ENCODE measurements at places on chromosomes 16 and 17. TPM values are rescaled to one million over a fixed set of nuclear protein-coding genes. Genes with fewer than 3 reads are reported as not detected.

The OTOA gene
- 0.05 TPM for total RNA-seq

- H3K27ac ChIP-seq, result no peak overlapping the region
- H3K27me3 ChIP-seq, result no peaks in the 10 kb centered on the region
- no peaks in the 10 kb centered on the region for H3K4me1 ChIP-seq
- DNase-seq, result no peak
- H3K4me3 ChIP-seq, result no peak overlapping the region
These were observed 11.0 kb upstream of the CAPNS2 start for GRCh38 chr16:55555436-55555835.

- peaks cover 8% of the 10 kb centered on the region for H3K4me1 ChIP-seq
These were observed 4.7 kb downstream of the KCTD5 start for GRCh38 chr16:2686912-2687507.

GRCh38 chr16:84631886-84632285, 14.0 kb upstream of the COTL1 start:
- H3K4me3 ChIP-seq, result no peak overlapping the region
- no peak for DNase-seq
- no peak overlapping the region for H3K27ac ChIP-seq
- H3K36me3 ChIP-seq, result no peaks in the 10 kb centered on the region
- H3K27me3 ChIP-seq, result no peaks in the 10 kb centered on the region

DNA sequence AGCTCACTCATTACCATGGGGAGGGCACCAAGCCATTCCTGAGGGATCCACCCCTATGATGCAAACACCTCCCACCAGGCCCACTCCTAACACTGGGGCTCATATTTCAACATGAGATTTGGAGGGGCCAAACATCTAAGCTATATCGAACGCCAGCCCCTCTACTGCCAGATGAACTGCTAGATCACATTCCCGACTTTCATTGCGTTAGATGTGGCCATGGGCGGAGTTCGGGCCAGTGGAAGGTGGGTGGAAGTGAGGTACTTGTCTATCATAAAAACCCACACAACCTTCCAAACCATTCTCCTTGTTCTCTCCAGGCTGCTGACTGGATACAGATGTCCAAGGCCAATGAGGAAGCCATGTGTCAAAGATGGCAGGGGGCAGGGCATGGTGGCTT, 27.0 kb upstream of the ANKRD40CL start:
- H3K36me3 ChIP-seq, result no peaks in the 10 kb centered on the region
- no peaks in the 10 kb centered on the region for H3K27me3 ChIP-seq
- no peak for DNase-seq
- no peak overlapping the region for H3K27ac ChIP-seq
- no peaks in the 10 kb centered on the region for H3K4me1 ChIP-seq

GRCh38 chr16:30553393-30553899, 4.7 kb downstream of the ZNF764 start:
- no peak overlapping the region for H3K27ac ChIP-seq
- H3K36me3 ChIP-seq, result peaks cover 10% of the 10 kb centered on the region
- peaks cover 10% of the 10 kb centered on the region for H3K4me1 ChIP-seq
- DNase-seq, result no peak

GRCh38 chr17:71600137-71600789, 520.6 kb upstream of the SOX9 start:
- H3K36me3 ChIP-seq, result no peaks in the 10 kb centered on the region
- H3K4me1 ChIP-seq, result no peaks in the 10 kb centered on the region
- H3K4me3 ChIP-seq, result no peak overlapping the region
- no peaks in the 10 kb centered on the region for H3K27me3 ChIP-seq
- H3K27ac ChIP-seq, result no peak overlapping the region

Measured in liver (tissue), 10 donors.